SJCRH30 (cell line): ENCODE measurements at places on chromosomes 3 and 15. TPM values are rescaled to one million over a fixed set of nuclear protein-coding genes. Genes with fewer than 3 reads are reported as not detected.

The ARRDC4 gene
- 4.6 and 4.8 TPM in 2 replicates for total RNA-seq

The TASOR gene
- total RNA-seq, result 56.7 and 63.4 TPM in 2 replicates

The SNTN gene
- total RNA-seq, result not detected in 2 replicates

The CCRL2 gene
- not detected in 2 replicates for total RNA-seq

The PLA2G4E gene
- total RNA-seq, result not detected in 2 replicates

The HRG gene
- total RNA-seq, result not detected in 2 replicates

The TIMP4 gene
- not detected in 2 replicates for total RNA-seq

DNA sequence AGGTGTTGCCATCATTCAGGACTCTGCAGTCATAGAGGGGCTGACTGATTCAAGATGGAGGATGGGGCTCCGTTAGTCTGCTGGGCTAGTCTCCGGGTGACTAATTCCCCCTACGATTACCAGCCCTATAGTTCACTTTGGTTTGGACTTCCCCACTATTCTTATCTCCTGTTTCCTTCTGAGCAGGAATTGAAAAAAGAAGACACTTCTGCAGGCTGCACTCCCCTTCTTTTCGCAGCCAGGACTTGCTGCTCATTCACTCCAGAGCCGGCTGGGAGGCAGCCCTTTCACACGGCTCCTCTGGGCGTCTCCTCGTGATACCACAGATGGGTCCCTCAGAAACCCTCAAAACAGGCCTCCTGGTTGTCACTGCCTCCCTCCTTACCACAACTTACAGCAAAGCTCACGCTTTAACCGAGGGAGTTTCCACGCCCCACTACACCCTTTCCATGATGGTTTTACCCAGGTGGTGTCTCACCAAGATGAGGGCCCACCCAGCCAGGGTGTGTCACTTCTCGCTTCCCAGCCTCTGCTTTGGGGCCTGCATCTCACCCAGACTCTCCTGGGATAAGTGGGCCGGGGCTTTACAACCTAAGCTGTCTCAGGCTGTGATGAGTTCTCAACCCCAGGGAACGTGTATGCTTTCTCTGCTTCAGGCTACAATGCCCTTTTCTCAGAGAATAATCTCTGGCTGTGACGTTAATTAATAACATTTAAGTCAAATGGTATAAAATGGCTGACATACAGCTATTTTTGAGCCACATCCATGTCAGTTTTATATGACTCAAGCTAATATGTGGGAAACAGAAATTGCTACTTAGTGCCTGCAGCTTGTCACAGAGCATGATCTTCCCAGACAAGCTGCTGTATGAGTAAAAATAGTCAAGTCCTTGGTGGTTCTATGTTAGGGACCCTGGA is 11.9 kb downstream of the CX3CR1 start:
- no peak for DNase-seq

DNA sequence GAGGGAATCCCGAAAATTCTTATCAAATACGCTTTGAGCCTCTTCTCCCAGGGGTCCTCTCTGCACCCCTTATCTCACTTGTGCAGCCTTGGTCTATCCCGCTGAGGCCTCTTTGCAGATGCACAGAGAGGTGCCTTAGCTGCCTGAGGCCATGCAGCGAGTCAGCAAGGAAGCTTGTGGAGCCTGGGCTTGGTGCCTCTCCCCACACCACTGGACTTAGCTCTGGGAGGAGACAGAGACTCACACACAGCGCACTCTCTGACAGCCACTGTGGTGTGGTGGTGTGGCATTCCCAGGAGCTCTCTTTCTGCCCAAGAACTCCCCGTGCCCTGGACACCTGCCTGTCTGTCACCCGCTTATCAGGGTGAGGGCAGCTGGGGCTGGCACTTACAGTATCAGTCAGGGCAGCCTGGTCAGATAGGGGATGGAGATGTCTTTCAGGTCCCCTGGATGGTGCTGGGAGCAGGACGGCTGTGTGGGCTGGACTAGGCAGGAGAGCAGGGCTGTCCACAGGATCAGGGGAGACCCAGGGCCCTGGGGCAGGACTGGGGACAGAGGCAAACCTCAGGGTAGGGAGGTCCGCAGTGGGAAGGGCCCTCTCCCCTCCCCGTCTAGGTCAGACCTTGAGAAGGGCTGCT is 10.2 kb upstream of the LINGO1 start:
- no peak for DNase-seq

DNA sequence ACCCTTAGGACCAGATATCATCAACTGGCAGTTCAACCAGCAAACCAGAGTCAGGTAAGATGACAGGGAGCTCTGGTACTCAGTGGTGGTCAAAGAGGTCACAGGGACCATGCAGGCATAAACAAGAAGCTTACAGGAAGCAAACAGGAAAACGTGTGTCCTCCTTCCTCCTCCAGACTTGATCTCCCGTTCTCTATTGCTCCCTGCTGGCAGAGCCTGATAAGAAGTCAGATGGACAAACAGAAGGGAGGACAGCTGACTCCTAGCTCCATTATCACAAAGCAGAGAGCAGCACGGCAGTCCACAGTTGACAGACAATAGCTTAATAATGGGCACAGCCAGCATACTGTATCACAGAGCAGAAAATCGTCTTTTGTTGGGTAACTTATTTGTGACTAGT is 156.5 kb upstream of the SLC2A2 start:
- DNase-seq, result no peak

GRCh38 chr3:150049317-150049716 is 78.6 kb upstream of the PFN2 start:
- DNase-seq, result no peak

GRCh38 chr3:38834717-38835116 is 18.7 kb upstream of the SCN10A start:
- no peak for DNase-seq

DNA sequence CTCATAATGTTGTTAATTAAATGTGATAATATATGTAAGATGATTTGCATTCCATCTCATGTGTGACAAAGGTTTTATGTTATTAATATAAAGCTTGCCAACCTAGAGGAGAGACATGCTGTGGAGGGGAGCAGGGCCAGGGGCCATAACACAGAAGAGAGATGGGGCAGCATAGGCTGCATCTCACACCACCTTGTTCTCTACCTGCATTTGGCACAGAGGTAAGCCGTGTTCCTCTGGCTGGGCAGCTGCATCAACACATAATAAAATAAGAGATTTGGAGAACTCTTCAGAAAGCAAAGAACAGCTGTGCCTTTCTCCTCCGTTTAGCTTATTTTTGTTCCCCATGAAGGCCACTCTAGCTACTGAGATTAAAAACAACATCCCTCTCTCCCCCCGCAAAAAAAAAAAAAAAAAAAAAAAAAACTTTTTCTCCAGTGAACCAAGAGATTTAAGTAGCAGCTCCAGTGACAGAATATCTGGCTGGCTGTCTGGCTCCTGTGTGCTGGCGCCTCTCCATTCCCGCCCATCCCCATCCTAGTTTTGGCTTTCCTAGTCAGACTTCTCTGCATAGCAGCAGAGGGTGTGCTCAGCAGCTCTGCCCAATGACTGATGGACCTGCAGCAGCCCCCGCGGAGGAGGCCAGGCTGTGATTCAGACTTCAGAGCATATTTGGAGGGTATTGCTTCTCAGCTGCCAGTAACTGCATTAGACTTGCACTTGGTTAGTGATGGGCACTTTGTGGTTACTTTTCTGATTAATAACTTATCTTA is 52.2 kb upstream of the STXBP5L start:
- peak; percentile 50 for DNase-seq

DNA sequence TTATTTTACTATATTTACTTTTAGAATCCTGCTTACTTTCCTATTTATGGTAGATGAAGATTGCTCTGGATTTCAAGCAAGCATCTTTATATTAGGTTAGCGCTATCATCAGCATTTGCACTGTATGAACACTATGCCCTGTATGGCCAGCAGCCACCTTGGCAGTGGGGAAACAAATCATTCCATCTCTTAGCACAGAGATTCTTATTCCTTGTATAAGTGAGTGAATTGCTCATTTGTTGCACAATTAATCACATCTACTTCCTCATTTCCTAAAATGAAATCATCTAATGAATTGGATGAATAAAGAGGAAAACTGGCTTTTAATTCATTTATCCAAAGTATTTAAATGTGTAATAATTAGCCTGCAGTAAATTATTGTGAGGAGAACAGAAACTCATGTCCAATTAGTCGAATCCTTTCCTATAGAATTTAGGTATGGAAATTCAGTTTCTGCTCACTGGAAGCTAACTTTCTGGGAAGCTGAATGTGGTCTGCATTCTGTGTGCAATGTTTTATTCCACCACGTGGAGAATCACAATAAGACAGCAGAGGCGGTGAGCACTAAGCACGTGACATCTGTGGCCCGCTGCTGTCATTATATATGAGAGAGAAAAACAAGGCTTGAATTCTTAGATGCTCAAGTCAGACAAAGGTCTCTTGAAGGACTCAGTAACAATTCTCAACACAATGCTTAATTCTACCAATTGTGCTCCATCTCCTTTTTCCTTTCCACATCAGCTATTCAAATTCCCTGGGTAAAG is 93.4 kb downstream of the PEX5L start:
- DNase-seq, result no peak

DNA sequence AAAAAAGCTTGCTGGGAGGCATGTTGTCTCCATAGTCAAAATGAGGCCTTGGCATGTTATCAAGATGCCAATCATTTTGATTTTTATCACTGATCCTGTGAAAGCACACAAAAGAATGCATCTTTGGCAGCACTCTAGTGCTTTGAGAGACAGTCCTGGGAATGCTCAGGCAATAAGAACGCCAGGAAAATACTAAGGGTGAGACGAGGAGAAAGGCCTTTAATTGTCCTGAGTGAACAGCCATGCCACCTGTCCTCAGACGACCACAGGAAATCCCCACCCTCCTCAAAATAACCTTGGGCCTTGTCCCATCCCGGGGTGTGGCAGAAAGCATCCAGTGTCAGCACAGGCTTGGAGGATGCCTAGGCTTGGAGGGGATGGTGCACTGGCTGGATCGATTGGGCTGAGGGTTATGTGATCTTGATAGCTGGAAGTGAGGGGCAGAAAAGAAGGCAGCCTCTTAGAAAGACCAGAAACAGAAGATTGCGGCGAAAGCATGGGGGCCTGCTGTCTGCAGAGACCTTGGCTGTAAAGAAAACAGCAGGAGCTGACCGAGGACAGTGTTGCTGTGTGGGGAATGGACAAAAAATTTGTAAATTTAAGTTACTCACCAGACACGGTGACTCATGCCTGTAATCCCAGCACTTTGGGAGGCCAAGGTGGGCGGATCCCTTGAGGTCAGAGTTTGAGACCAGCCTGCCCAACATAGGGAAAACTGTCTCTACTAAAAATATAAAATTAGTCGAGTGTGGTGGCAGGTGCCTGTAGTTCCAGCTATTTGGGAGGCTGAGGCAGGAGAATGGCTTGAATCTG is 7.3 kb downstream of the TMEM158 start:
- DNase-seq, result peak; percentile 23

GRCh38 chr3:141393735-141394076 is 25.4 kb downstream of the ZBTB38 start:
- DNase-seq, result no peak

DNA sequence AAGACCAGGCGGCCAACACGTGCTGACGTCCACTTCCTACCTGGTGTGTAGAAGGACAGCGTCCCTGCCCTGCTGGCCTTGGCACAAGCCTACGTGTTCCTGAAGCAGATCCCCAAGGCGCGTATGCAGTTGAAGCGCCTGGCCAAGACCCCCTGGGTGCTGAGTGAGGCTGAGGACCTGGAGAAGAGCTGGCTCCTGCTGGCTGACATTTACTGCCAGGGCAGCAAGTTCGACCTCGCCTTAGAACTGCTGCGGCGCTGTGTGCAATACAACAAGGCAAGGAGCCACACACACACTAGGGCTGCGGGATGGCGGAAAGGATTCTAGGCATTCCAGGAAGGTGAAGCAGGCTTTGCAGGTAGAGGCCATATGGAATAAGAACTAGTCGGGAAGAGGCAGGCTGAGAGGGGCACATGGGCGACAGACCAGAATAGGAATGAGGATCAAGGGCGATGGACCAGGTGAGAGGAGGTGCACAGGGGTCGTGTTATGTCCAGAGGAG is 15.9 kb downstream of the CSRNP1 start:
- DNase-seq, result no peak

DNA sequence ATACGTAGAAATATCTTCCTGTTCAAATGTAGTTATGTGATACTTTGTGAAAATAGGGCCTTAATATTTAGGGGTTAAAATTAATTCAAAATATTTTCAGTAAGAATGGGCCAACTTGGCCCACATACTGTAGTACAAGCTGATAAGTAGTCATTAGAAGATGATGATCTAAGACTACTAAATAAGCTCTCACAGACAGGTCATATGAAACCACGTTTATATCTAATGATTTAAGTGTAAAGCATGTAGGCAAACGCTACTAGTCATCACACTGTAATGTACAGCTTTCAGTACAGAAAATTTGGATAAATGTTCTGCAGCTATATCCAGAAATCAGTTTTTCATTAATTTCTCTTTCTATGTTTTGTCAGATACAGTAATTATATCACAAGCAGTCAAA is 228.6 kb downstream of the UBE2E2 start:
- no peak for DNase-seq

GRCh38 chr3:23129817-23130216 is 73.3 kb upstream of the UBE2E2 start:
- no peak for DNase-seq

- no peak for DNase-seq
Observed at GRCh38 chr15:47461652-47462141, 255.6 kb upstream of the SEMA6D start.

GRCh38 chr3:99191186-99191585 is 289.7 kb upstream of the DCBLD2 start:
- DNase-seq, result no peak

DNA sequence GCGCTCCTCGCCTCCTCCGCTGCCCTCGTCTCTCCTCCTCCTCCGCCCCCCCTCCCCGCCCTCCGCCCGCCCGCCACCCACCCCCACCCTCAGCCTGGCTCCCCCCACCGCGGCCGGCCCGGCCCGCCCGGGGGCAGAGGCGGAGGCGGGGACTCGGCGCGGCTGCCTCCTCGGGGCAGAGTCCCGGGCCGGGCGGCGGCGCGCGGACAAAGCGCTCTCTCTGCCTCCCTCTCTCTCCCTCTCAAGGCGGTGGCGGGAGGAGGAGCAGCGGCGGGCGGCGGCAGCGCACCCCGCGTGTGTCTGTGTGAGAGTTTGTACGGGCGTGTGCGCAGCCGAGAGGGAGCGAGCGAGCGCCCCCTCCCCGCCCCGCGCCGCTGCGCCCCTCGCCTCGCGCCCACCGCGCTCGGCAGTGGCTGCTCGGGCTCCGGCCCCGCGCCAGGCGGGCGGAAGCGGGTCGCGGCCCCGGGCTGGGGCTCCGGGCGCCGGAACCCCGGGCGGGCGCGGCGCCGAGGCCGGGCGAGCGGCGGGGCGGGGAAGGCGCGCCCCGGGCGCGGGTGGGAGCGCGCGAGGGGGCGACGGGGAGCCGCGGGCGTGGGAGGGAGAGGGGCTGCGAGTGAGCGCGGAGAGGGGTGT is at the start of gene IGF2BP2:
Gene IGF2BP2 (minus strand): TSS at position 37 of the 633 bp plus-strand sequence. CDS start 82 bp downstream, outside the sequence.
- DNase-seq, result peak; percentile 76
